Neural progenitor cell (in vitro differentiated cells): ENCODE measurements at places on chromosomes 5 and 9.

GRCh38 chr5:179146277-179146676 lies 86.1 kb downstream of the ZNF354C start:
- no peak for DNase-seq

GRCh38 chr5:176727528-176727900 lies 80.2 kb downstream of the TSPAN17 start:
- no peak for DNase-seq

DNA sequence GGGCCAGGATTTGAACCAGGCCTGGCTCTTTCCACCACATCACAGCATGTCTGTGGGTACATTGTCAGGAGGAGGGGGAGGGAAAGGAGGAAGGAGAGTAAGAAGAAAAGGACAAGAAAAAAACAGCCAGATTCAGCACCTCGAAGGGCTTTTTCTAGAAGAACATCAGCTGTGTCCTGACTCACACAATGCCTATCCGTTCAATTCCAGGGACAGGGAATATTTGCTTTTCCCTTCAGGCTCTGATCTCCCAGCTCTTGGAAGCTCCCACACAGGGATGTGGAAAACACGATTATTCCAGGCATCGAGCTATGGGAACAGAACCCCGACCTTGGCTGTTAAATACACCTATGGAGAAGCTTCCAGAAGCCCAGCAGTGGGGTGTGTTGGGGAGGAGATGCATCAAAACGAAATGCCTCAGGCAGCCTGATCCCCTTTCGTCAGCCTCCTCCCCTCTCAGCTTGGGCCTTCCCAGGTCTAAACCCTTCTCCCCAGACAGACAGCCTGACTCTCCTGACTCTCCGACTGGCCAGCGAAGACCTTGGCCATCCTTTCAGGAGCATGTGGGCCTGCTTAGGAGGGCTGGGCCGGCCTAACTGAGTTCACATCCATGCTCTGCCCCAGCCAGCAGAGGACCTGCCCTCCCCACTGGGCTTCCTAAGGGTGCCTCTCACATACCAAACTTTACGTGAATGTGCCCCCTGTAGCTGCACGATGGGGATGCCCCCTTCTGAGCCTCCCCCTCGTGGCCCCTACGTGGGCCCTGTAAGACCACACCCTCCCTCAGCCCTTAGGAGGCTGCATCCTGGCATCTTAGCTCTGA lies 54.4 kb downstream of the NEURL1B start:
- DNase-seq, result no peak

DNA sequence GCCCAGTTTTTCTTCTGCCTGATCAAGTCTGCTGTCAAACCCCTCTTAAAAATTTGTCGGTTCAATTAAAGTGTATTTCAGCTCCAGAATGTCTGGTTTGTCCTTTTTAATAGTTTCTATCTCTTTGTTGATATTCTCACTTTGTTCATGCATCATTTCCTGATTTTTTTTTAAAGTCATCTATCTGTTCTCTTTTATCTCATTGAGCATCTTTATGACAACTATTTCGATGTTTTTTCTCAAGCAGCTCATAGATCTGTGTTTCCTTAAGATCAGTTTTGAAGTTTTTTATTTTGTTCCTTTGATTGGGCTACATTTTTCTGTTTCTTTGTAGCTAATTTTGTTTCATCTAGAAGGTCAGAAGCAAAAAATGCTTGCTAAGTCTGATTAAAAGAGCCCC lies 53.7 kb downstream of the FGD3 start:
- DNase-seq, result no peak

GRCh38 chr5:399296-400281 lies 43.4 kb upstream of the EXOC3 start:
- peak; percentile 91 for DNase-seq

GRCh38 chr5:53087621-53088121 lies 21.9 kb downstream of the MOCS2 start:
- no peak for DNase-seq

GRCh38 chr5:154046486-154046885 lies 7.7 kb downstream of the MFAP3 start:
- DNase-seq, result no peak

DNA sequence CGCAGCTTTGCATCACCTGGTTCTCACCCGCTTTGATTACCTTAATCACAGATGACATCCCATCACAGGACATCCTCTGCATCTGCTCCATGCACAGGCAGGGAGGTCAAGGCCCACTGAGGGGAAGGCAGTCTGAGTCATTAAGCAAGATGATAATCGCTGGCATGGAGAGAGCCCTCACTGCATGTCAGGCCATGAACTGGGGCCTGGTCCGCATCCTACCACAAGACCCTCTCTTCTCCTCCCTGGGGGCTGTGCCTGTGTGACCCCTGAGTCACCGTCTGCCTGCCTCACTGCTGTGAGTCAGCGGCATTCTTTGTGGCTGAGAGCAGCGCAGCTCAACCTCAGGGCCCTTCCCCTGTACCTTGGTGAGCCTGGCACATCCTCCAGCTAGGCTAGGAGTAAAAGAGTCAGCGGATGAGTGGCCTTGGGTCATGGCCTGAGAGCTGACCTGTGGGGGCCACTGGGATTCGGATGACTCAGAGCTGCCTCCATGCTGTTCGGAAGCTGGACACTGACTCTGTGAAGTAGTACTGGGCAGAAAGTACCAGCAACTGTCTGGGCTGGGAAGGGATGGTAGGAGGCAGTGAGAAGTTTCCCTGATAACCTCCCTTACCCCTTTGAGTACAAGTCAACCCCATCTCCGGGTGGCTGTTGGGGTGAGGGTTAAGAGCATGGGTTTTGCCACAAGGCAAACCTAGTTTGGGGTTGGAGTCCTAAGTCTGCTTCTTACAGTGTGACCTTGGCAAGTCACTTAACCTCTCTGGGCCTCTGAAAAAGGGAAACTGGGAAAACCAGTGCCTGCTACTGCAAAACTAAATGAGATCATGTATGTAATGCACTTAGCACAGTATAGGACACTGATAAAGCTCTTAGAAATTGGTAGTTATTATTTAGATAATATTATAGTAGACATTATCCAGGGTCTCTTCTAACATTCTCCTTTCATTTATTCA lies 14.6 kb upstream of the ARSI start:
- no peak for DNase-seq

DNA sequence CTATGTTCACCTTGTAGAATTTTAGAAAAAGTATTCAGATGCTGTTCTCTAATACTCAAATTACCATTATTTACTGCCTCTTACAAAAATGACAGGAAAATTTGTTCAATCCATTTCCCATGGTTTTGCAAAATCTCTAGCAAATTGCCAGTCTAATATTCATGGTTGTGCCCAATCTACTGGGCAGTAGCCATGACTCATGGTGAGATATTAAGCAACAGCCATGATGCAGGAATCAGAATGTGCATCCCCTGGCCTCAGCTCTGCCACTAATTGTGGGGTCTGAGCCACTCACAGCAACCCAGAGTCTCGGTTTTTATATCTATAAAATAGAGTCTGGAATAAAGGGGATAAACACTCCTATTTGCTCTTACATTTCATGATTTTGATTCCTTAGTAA lies 353.6 kb downstream of the DEPDC1B start:
- no peak for DNase-seq

- DNase-seq, result no peak
These were observed 31.4 kb downstream of the RXRA start for GRCh38 chr9:134357631-134358025.

- DNase-seq, result no peak
These were observed 93.9 kb upstream of the EDIL3 start for GRCh38 chr5:84478603-84479002.

- no peak for DNase-seq
These were observed 46.1 kb downstream of the PIK3R1 start for GRCh38 chr5:68261569-68262065.

- no peak for DNase-seq
These were observed 36.5 kb upstream of the ANKRD33B start for GRCh38 chr5:10527281-10527950.

DNA sequence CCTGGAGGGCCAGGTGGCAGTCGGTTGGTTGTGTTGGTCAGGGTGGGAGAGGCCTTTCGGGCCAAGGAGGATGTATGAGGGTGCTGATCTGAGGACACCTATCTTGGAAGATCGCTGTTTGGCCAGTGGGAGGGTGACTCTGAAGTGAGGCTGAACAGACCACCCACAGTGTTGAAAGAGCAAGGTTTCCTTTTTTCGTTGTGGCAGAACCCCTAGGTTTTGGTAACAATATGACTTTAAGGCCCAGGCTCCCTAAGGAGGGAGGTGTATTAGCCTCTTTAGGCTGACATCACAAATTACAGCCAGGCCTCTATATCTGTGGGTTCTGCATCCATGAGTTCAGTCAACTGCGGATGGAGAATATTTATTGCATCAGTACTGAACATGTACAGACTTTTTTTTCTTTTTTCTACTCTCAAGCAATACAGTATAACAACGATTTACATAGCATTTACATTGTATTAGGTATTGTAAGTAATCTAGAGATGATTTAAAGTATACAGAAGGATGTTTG lies 86.1 kb downstream of the ARHGAP26 start:
- DNase-seq, result no peak

DNA sequence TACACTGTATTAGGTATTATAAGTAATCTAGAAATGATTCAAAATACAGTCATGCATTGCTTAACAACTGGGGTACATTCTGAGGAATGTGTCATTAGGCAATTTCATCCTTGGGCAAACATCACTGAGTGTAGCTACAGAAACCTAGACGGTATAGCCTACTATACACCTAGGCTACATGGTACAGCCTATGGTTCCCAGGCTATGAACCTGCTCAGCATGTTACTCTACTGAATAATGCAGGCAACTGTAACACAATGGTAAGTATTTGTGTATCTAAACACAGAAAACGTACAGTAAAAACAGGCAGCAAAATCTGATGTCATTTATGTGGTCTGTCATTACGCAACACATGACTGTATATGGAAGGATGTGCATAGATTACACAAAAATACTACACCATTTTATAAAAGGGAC lies 96.8 kb downstream of the RAPGEF6 start:
- DNase-seq, result no peak

DNA sequence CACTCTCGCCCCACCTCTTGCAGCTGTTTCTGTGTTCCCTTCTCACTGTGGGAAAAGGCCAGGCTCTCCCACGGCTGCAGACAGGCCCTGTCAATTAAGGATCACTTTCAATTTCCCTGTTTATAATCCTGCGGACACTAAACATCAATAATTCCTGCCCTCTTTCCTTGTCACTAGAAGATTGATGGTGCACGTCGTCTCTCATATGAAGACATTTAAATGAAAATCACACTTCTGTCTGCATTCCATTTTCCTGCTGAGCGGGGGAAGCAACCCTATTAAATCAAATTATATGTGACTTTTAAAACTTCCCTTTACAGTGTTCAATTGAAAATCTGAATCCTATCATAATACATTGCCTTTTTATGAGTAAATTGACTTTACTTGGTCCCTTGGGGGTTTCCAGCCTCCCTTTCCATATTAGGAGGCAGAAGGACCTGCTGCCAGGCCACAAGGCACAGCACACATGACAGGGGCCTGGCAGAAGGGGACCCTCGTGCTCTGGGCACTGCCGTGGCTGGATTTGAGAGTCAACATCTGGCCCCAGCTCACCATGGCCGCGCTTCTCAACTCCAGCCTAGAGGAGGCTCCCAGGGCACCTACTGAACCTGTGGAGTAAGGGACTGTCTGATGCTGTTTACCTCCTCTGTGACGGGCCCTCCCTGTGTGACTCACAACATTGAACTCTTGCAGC lies 311.0 kb upstream of the IRX4 start:
- no peak for DNase-seq

GRCh38 chr5:150143350-150144245 lies 12.0 kb downstream of the PDGFRB start:
- DNase-seq, result no peak

DNA sequence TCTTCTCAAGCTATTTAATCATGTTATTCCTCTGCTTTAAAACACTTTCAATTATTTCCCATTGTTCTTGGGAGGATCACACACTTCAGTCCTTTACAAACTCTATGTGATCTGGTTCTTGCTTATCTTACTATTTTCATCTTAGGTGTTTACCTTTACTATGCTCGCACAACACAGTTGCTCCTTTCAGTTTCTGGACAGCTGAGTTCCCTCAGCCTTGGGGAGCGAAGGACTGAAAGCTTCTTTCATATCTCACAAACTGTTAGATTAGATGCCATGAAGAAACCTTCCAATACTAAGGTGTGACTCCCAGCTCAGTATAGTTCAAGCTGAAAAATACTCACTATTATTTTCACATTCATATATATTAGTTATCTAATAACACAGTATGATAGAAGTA lies 117.9 kb downstream of the CDC42SE2 start:
- DNase-seq, result no peak

GRCh38 chr5:178224403-178224802 lies 8.2 kb downstream of the PHYKPL start:
- no peak for DNase-seq

GRCh38 chr5:78907255-78907891 lies 77.7 kb downstream of the ARSB start:
- DNase-seq, result no peak

DNA sequence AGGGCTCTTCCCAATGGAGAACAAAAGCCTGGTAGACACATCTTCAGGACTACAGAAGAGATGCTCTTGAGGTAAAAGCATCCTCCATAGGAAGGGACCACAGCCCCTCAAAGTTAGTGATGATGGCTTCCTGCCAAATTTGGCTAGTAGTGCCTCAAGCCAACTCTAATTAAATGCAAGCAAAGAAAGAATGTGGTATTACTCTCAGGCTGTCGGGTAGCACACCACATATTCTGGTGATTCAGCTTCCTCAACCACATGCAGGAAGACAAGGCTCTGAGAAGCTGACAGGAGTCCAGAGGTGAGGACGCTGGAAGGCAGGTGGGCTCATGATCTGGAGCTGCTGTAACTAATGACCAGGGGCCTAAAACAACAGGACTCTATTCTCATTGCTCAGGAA lies 37.2 kb upstream of the S1PR3 start:
- DNase-seq, result no peak
